ENCODE measurements at places on chromosomes 6 and 20.

DNA sequence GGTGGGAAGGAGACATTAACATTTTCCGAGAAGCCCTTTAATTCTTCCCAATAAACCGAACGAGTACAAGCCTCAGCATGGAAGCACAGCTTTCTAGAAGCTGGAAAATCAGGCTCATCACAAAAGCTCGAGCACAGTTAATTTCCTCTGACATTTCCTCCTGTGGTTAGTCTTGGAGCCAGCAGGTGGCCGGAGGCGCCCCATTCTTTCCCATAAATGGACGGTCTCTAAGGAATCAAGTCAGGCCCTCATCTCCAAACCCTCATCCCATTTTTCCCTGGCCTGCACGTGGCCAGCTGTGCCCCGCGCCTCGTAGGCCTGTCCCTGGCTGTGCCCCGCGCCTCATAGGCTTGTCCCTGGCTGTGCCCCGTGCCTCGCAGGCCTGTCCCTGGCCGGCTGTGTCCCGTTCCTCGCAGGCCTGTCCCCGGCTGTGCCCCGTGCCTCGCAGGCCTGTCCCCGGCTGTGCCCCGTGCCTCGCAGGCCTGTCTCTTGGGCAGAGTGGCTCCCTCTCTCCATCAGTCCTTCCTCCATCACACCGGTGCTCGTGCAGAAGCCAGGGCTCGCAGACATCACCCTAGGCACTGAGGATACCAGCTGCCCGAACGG, 19.7 kb upstream of the NTSR1 start:
- no peak for DNase-seq

DNA sequence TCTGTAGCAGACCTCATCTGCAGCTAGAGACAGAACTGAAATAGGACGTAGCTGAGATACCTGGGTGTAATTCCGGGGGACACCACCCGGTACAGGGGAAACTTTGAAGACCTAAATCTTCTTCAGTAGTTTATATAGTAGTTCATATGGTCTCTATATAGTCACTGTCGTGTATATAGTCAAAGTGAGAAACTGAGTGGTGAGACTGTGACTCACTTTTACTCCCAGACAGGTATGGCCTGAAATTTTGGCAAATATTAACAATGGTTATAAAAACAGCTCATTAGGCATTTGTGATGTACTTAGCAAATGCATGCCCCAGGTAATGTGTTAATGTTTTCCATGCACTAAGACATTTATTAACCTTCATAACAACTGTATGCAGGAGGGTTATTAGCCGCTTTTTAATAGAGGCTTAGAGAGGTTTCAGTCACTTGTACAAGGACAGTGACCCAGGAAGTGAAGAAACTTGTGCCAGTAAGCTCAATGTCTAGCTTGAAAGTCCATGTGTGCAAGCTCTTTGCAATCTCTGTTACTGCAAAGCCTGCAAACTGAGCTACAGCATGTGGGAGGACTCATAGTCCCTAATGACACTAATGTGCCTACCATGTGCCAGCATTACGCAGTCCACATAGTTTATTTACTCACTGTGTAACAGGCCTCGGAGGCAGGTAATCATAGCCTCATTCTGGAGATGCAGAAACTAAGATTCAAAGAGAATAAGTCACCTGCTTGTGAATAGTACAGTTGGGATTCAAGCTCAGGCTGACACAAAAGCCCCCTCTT, 165.4 kb upstream of the CHD6 start:
- DNase-seq = no peak

DNA sequence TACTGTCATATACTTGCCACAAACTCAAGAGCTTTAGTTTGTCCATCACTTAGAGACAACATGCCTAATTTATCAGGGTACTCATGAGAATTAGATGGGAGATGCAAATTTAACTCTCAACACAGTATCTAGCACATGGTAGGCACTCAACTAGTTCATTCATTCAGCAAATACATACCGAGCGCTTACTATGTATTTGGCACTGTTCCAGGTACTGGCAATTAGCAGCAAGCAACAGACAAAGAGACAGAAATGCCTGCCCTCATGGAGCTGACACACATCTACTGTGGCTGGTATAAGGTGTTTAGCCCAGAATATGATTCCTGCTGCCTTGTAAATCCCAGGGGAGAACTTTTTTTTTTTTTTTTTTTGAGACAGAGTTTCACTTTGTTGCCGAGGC, 4.8 kb downstream of the MICAL1 start:
- no peak for DNase-seq

- no peak for DNase-seq
These were observed 553.5 kb downstream of the PKHD1 start for GRCh38 chr6:51533962-51534361.

DNA sequence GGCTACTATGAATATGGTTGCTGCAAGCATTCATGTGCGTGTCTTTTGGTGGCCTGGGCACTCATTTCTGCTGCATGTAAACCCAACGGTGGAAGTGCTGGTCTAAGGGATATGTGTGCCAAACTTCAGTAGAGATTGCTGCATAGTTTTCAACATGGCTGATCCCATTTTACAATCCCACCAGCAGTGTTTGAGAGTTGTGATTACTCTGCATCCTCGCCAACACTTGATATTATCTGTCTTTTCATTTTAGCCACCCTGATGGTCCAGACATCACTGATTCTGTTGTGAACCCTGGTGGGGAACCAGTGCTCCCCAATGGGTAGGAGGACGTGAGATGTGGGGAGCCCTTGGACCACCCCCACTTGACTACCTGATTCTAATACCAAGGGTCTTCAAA, 27.5 kb downstream of the PACSIN1 start:
- DNase-seq = no peak

GRCh38 chr6:135291288-135292076, 110.4 kb downstream of the MYB start:
- DNase-seq = no peak

DNA sequence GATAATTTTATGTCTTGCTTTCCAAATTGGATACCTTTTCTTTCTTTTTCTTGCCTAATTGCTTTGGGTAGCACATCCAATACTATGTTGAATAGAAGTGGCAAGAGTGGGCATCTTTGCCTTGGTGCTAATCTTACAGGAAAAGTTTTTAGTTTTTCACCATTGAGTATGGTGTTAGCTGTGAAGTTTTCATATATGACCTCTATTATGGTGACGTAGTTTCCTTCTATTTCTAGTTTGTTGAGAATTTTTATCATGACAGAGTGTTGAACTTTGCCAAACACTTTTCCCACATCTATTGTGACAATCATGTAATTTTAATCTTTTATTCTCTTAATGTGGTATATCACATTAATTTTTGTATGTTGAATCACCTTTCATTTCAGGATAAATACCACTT, 216.1 kb downstream of the LRFN2 start:
- DNase-seq = no peak

- no peak for DNase-seq
These were observed 6.3 kb upstream of the TGM3 start for GRCh38 chr20:2289475-2289874.

GRCh38 chr6:11366934-11367637, 134.6 kb upstream of the NEDD9 start:
- no peak for DNase-seq

GRCh38 chr6:131331873-131332781, 196.9 kb downstream of the AKAP7 start:
- DNase-seq = no peak

GRCh38 chr6:105833959-105834947, 251.9 kb upstream of the PRDM1 start:
- DNase-seq = no peak

DNA sequence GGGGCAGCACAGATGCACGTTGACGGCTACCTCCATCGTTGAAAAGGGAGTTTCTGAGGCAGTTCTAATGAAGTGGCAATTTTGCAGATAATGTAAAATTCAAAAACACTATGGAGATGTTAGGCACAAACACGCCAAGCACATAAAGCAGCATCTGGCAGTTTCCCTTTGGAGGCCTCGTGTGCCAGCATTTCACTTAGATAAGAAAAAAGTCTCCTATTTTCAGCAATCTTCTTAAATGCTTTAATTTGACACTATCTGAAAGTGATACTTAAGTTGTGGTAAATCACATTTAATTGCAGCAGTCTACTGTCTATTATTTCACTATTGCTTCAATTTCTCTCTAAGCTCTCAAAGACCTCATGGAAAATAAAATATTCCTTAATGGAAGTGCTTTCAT, 125.3 kb upstream of the PROKR2 start:
- no peak for DNase-seq

GRCh38 chr6:7134999-7135745, 27.4 kb downstream of the RREB1 start:
- no peak for DNase-seq

- DNase-seq = no peak
These were observed 12.7 kb downstream of the ZKSCAN8 start for GRCh38 chr6:28154357-28154756.

All from stimulated activated CD4-positive, alpha-beta T cell treated with anti-CD3 and anti-CD28 coated beads, TNF-alpha, amount 100 ng/mL, for 4 hours (primary cell).